Thoracic aorta (tissue), 2 donors: ENCODE measurements at places on chromosomes 12 and 14. TPM values are rescaled to one million over a fixed set of nuclear protein-coding genes. Genes with fewer than 3 reads are reported as not detected.

Gene CD27
- 1.6 TPM for total RNA-seq

DNA sequence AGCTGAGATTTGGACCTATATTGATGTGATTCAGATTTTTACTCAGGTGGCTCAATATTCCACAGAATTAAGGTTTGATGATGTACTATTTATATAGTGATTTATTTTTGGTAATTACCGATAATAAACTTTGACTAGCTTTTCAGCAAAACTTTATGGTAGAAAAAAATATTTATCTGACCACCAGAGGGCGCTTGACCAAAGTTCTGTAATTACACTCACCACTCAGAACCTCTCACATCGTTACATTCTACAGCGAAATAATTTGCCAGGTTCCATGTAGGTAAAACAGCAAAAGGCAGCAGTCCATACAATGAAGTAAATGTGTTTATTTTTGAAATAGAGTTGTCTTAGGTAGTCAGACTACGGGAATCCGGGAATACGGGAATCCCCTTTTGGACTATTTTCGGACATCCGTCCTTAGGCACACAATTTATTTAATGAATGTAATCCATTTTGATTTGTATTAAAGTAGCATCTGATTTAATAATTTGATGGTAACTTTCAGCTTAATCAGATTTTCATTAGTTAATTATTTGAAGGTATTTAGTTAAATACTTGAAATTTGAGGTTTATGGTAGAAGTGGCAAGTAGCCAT, 143.0 kb upstream of the DDHD1 start:
- no peaks in the 10 kb centered on the region for H3K36me3 ChIP-seq

GRCh38 chr14:70709726-70710382, 68.1 kb downstream of the TTC9 start:
- no peaks in the 10 kb centered on the region for H3K27me3 ChIP-seq
- H3K27ac ChIP-seq, result no peak overlapping the region
- no peak for DNase-seq
- no peaks in the 10 kb centered on the region for H3K36me3 ChIP-seq
- peaks cover 10% of the 10 kb centered on the region for H3K4me1 ChIP-seq
- no peak overlapping the region for H3K4me3 ChIP-seq

GRCh38 chr12:49049566-49050224, 10.9 kb downstream of the KMT2D start:
- H3K27ac ChIP-seq, result no peak overlapping the region
- no peaks in the 10 kb centered on the region for H3K4me1 ChIP-seq
- H3K4me3 ChIP-seq, result no peak overlapping the region
- peaks cover 90% of the 10 kb centered on the region for H3K36me3 ChIP-seq
